ENCODE measurements at places on chromosomes 3 and 15.

DNA sequence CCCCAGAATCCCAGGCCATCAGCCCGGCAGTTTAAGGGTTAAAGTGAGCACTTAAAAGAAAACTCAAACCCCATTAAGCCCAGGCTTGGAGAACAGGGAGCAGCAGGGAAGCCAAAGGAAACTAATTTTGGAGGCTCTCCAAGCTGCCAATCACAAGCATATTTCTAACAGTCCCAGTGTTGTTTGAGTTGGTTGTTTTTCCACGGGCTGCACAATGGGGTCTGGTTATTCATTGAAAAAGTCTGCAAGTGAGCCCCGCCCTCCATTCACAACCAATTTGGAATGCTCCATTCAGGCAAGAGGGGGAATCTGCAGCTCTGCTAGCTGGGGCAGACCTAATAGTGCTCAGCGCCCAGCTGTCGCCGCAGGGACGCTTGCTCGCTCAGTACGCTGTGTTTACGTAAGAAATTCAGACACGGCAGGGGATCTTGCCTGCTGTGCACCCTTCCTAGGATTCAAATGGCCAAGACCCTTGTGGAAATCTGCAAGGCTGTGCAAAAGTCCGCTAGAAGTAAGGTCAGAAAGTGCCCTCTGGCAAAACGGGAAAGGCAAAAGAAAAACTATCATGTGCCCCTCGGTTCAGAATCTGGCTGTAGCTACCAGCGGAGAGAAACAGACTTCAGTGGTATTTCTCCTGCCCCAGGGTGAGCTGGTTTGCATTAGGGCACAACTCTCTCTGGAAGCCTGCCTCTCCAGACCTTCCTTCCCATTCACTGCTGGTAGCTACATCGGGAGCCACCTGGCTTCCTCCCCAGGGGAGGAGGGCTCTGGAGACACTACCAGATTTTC lies 11.0 kb downstream of the ETV5 start:
- peak; percentile 67 for DNase-seq

GRCh38 chr15:46315434-46315833 lies 680.6 kb downstream of the SQOR start:
- no peak for DNase-seq

DNA sequence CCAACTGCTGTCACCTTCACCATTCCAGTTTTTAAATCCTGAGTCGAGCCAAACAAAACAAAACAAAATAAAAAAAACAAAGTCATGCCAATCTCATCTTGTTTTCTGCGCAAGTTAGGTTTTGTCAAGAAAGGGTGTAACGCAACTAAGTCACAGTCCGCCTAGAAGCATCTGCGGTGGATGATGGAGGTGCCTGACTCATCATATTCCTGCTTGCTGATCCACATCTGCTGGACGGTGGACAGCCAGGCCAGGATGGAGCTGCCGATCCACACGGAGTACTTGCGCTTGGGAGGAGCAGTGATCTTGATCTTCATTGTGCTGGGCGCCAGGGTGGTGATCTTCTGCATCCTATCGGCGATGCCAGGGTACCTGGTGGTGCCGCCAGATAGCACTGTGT lies 162.1 kb downstream of the WDR76 start:
- DNase-seq, result no peak

DNA sequence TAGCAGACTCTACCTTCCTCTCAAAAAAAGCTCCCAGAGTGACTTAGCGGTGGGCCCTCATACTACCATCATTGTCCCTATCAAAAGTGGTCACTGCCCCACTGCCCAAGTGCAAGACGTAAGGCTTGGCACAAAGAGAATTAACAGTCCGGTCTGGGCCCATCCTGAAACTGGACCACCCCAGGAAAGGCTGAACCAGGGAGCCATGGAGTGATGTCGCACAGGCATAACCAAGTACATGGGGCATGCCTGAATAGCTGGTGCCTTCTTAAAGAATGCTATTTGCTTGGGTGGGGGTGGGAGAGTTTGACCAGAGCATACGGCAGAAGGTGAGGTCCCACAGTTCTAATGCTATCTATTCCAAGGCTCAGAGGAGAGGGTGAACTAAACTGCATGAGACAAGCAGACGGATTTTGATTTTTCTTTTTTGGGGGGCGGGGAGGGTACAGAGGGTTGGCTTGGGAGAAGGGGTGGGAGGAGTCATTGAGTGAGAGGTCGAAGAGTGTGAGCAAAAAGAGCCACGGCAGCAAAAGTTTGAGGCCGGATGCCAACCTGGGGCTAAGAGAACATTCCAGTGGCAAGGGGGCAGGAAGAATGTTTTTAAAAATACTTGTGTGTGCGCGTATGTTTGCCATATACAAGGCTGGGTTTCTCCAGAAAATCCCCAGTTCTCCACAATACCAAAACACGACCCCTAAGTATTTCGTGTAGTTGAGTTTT lies 50.2 kb downstream of the FAM174B start:
- no peak for DNase-seq

- DNase-seq, result no peak
Measured at GRCh38 chr3:119555309-119555735, 4.1 kb downstream of the CD80 start.

- no peak for DNase-seq
Measured at GRCh38 chr3:71598292-71598691, 14.8 kb upstream of the FOXP1 start.

GRCh38 chr3:100407977-100408532 lies 6.7 kb downstream of the LNP1 start:
- no peak for DNase-seq

Data from tibial artery (tissue), 4 donors.